ENCODE measurements at places on chromosomes 16 and 17. TPM values are rescaled to one million over a fixed set of nuclear protein-coding genes. Genes with fewer than 3 reads are reported as not detected.

GRCh38 chr16:84699147-84699711 is 571 bp upstream of the USP10 start:
- DNase-seq: no peak
- peaks cover 36% of the 10 kb centered on the region for H3K4me1 ChIP-seq
- H3K4me3 ChIP-seq: peak overlapping the region; percentile 99
- H3K36me3 ChIP-seq: no peaks in the 10 kb centered on the region
- H3K27ac ChIP-seq: peak overlapping the region; percentile 90

PRR11 gene
- total RNA-seq: 0.61 TPM

GRCh38 chr17:10944819-10945218 is 106.9 kb upstream of the PIRT start:
- no peaks in the 10 kb centered on the region for H3K27me3 ChIP-seq
- H3K4me1 ChIP-seq: no peaks in the 10 kb centered on the region
- H3K27ac ChIP-seq: no peak overlapping the region
- H3K4me3 ChIP-seq: no peak overlapping the region

RUSF1 gene
- 24.1 TPM for total RNA-seq

DNA sequence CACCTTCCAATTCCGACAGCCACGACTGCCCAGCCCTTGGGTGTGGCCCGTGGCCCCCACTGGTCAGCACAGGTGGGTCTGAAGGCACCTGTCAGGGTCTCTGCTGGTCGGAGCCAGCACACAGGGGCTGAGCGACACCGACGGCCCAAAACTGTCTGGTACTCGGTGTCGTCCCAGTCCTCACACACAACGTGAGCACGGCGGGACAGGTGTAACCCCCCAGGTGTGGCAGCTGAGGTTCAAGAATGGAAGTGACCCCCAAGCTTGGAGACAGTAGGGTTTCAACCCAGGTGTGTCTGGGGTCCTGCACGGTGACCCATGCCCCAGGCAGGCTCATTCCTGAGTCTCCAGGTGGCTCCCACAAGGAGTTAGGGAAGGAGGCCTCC is 1.0 kb downstream of the GALNS start:
- peaks cover 18% of the 10 kb centered on the region for H3K4me1 ChIP-seq
- H3K4me3 ChIP-seq: peak overlapping the region; percentile 71
- no peak overlapping the region for H3K27ac ChIP-seq

USP32 gene
- 27.5 TPM for total RNA-seq

RAP1GAP2 gene
- 50.2 TPM for total RNA-seq
